ENCODE measurements at places on chromosomes 16 and 17. TPM values are rescaled to one million over a fixed set of nuclear protein-coding genes. Genes with fewer than 3 reads are reported as not detected.

GRCh38 chr17:52376137-52376536 lies 217.6 kb upstream of the CA10 start:
- peaks cover 16% of the 10 kb centered on the region for H3K4me1 ChIP-seq
- H3K36me3 ChIP-seq: no peaks in the 10 kb centered on the region
- H3K27ac ChIP-seq: no peak overlapping the region
- H3K4me3 ChIP-seq: no peak overlapping the region

The CALB2 gene
- 0.22 TPM for total RNA-seq

GRCh38 chr16:89565256-89565505 lies 4.7 kb downstream of the RPL13 start:
- H3K4me3 ChIP-seq: no peak overlapping the region
- H3K27me3 ChIP-seq: peaks cover 17% of the 10 kb centered on the region
- H3K36me3 ChIP-seq: peaks cover 23% of the 10 kb centered on the region
- peaks cover 57% of the 10 kb centered on the region for H3K4me1 ChIP-seq

GRCh38 chr17:82175201-82175600 lies 37.4 kb downstream of the CCDC57 start:
- DNase-seq: no peak
- H3K4me3 ChIP-seq: no peak overlapping the region
- peaks cover 13% of the 10 kb centered on the region for H3K4me1 ChIP-seq

The TAF15 gene
- total RNA-seq: 26.5 TPM

The BTBD17 gene
- total RNA-seq: not detected

GRCh38 chr16:89355686-89356085 lies 134.7 kb downstream of the ANKRD11 start:
- peaks cover 60% of the 10 kb centered on the region for H3K4me1 ChIP-seq
- peaks cover 21% of the 10 kb centered on the region for H3K36me3 ChIP-seq
- H3K27ac ChIP-seq: no peak overlapping the region
- H3K27me3 ChIP-seq: no peaks in the 10 kb centered on the region
- no peak overlapping the region for H3K4me3 ChIP-seq

Measured in HepG2 (cell line).